ENCODE measurements at places on chromosomes 1 and 21.
A peak's percentile ranks its signal among the peaks of the same experiment; 100 is the strongest.

GRCh38 chr1:154786804-154787570 is 83.1 kb downstream of the KCNN3 start:
- no peak for DNase-seq

GRCh38 chr1:176119549-176119948 is 87.5 kb downstream of the COP1 start:
- peak; percentile 15 for DNase-seq

DNA sequence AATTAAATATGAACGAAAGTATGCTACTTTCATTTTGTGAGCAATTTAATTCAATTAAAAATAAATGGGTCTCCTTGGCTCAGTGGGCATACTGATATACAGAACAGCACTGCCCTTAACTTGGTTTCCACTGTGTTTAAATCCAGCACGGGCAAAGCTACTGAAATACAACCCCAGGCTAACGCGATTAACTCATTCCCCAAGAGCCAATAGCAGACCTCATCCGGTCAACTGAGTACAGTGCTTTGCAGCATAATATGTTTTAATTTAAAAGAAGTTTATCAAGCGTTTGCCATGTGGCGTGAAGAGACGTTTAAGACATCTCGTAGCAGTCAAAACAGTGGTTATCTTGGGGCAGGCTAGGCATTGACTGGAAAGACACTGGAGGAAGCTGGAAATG is 118.6 kb downstream of the PROX1 start:
- DNase-seq: peak; percentile 38

GRCh38 chr1:208173749-208174148 is 70.4 kb downstream of the PLXNA2 start:
- no peak for DNase-seq

GRCh38 chr1:152961226-152961891 is 9.1 kb upstream of the SPRR4 start:
- DNase-seq: no peak

GRCh38 chr1:2073382-2074230 is 23.4 kb downstream of the PRKCZ start:
- DNase-seq: no peak

DNA sequence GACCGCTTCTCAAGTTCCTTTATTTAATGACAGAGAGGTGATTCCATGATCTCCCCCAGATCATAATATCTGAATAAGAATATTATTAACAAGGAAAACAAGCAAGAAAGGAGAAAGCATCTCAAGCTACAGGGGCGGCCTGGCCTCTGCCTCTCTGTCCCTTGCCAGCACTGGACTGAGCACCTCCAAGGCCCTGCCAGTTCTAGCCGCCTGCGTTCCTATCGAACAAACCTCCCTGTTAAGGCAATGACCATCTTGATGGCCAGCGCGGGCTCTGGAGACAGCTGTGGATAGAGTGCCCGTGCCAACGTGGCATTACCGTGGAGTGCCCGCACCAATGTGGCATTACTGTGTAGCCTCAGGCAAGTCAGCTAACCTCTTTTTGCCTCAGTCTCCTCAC is 84.8 kb downstream of the NPHP4 start:
- no peak for DNase-seq

DNA sequence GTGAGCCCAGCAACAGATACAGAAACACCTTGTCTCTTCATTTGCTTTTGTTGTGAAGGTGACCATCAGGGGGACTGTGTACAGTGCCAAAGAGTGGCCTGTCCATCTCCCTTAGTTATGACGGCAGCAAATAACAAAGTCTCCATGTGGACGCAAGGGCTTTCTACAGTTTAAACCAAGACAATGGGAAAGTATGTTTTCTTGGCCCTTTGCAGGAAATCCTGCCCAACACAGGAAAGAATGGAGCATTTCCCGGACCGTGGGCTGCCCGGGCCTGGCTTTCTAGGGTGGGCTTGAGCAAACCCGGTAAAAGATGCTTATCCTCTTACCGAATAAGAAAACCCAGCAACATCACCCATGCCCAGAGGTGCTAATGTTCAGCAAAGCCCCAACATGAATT is 87.3 kb downstream of the ZBTB18 start:
- no peak for DNase-seq

GRCh38 chr1:94310570-94311270 is 73.3 kb upstream of the ARHGAP29 start:
- DNase-seq: no peak

DNA sequence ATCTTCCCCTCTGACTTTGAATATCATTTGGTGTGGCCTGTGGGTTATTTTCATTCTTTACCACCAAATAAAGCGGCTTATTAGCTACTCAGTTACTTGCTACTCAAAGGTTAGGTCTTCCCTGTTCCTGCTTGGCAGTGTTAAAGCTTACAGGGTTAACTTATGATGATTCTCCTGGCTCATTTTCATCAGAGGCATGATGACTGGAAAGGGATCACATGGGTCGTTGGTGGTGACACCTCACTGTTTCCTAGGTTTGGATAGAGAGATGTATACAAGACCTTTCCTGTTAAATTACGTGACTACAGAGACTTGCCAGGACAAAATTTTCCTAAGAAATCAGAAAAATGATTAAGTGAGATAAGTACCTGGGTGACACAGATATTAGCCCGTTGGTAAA is 27.4 kb downstream of the MRPS6 start:
- no peak for DNase-seq

DNA sequence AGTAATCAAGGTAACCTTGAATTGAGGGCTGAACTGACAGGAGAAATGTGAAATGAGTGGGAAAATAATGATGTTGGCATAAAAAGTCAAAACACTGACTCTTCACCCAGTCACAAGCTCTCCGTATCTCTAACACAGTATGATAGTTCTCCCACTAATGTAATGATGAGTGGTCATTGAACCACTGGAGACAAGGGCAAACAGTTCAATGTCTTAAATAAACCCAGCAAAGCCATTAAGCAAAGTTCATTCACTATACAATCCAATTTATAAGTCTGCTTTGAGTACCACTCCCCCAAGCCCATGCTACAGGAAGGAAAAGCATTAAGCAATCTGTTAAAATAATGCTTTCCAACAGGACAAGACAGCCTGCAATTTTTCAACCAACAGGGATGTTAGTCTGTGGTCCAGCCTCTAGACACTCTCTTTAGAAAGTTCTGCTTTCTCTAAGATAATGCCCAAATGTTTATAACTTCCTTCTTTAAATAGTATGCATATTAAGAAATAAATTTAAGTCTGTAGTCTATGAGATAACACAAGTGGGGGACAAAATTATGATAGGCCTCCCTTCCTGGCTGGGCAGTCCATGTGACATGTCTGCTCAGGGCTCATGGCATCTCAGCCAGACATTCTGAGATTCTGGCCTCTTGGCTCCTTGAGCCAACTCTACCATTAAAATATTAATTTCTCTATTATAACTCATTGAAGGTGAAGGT is 25.5 kb upstream of the DDAH1 start:
- DNase-seq: no peak

DNA sequence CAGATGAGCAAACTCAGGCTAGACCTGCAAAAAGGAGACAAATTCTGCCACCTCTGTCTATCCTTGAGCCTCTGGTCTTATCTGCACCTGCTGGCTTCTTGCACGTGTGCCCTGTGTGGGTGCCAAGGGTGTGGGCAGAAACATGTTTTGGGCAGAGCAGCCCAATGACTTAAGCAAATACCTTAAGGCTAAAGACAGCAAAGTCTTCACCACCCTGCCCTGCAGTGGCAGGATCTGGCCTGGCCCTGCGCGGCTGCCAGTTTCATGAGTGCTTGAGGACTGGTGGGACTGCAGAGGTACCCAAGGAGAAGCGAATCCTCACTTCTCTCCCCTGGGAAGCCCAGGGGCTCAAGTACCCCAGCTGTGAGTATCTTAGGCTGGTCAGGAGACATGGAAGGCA is 3.8 kb upstream of the SLC26A9 start:
- DNase-seq: no peak

DNA sequence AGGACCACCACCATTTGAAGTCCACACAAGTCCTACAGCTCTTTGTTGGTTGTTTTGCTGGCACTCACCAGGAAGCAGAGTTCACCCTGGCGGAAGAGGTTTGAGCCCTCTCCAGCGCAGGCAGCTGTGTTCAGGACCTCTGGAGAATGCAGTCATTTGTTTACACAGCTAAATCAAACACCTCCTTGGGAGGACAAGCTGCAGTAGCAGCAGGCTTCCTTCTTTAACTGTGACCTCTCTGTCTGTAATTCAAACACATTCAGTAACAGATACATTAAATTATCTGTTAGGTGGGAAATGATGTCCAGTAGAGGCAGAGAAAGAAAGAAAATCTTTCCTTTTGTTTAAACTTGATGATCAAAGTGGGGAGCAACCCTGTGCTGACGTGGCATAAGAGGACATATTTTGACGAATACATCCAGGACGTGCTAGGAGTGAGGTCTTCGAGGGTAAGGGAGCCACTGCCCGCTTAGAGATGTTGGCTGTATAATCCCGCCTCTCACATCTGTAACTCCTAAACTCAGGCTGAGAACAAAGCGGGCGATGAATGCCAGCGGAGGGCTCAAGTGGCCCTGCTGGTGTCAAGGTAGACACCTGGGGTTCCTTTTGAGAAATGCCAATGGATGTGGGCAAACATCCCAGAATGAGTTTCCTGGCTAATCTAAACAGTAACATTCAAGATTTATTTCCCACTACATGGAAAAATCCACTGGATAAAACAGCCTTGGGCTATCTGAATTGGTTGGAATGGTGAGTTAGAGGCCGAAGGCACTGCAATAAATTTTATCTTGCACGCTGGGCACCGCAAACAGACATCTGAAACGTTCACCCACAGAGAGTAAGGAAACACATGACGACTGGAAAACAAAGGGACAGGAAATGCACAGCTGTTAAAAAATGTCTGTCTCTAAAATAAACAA is 51.7 kb downstream of the ABCA4 start:
- peak; percentile 41 for DNase-seq

DNA sequence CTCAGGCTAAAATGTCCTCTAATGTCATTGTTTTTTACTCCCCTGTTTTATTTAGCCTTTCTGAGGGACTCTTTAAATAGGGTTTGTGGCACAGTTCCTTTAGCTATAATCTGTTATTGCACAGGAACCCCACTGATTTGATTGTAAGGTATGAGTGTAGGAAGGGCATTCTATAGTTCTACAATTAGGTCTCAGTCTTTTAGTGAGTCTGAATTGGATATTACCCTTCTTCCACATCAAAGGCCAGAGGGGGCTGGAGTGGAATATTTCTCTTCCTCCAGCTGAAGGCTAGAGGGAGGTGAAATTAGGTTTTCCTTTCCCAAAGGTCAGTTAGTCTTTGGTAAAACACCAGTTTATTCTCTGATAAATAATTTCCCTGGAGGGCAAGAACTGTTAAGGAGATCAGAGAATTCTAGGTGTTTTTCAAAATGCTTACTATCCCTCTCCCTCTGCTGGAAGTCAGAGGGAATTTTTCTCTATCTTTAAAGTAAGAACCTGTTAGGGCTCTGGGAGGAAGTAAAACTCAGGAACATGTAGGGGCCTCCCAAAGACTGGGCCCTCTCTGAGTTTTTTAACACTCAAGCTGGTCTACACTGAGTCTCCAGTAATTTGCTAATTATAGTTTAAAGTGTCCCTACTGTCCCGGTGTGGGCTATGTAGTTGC is 176.3 kb upstream of the ZNHIT6 start:
- DNase-seq: peak; percentile 42

- no peak for DNase-seq
These were observed 445.3 kb downstream of the RWDD3 start for GRCh38 chr1:95679262-95679661.

GRCh38 chr1:179353546-179353945 is 12.2 kb upstream of the AXDND1 start:
- no peak for DNase-seq

DNA sequence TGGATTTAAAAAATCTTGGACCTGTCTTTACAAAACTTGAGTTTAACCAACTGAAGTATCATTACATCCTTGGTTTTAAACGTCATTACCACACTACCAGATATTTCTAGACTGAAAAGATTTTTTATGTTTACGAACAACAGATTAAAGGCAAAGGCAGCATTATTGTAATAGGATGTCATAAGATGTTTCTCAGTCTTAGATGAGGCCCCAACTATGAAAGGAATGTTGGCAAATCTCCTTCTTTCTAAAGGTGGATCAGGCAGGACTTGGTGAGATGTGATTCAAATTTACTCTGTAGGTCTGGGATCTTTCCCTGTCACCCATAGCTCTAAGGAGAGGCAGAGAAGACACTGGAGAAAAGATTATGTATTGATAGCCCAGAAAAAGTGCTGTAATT is 417.9 kb downstream of the PTBP2 start:
- DNase-seq: no peak

- peak; percentile 12 for DNase-seq
These were observed 1500.2 kb upstream of the PRMT6 start for GRCh38 chr1:105556266-105556665.

DNA sequence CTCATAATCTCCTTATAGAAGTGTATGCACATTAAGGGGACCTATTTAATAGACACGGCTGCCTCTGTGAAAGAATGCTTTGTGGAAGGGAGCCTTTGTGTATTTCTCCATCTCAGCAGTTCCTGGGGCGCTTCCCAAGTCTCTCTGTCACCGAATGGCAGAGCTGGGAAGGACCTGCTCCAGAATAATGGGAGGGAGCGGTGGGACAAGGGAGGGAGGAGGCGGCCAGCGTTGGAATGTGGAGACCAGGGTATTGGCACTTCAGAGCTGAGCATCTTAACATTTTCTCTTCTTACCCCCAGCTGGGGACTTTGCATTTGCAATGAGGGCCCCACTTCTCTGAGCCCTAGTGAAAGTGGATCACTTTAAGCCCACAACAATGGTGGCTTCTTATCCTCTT is 23.9 kb downstream of the CACHD1 start:
- no peak for DNase-seq

- DNase-seq: peak; percentile 7
These were observed 53.3 kb downstream of the SPEN start for GRCh38 chr1:15900662-15901279.

DNA sequence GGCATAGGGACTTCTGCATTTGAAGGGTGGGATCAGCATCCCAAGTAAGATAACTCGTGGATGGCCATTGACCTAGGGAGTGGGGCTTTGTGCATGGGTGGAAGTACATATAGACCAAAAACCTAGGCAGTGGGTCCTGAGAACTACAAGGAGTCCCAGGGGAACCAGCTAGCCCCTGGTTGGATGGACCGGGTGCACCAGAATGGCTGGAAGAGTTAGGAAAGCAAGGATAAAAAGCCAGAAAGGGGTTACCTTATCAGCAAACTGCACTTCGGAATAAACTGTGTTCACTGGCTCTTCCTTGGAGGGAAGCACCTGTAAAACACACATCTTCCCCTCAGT is 26.6 kb upstream of the SLAMF6 start:
- no peak for DNase-seq

DNA sequence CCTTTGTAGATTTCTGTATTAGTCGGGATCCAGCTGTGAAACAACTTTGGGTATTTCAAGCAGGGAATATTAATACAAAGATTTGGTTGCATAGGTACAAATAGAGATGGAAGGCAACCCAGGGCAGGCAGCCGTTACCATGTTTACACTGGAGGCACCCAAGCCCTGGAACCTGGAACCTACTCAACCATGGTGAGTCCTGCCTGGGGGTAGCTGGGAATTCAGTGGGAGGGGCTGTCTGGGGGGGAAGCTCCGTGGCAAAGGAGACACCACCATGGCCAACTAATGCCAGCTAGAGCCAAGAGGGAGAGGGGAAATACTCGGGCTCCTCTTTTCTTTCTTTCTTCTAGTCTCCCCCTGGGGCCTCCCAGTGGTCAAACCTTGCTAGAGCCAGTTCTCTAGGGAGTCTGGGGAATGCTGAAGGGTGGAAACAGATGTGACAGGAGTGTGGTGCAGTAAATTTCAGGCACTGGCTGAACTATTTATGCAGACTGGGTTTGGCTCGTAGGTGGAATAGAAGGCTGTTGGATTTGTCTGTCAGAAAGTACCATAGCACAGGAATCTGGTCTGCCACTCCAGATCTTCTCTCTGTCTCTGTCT is 91.9 kb upstream of the CACNA1E start:
- DNase-seq: peak; percentile 51

All from HEK293T (cell line).